ENCODE measurements at places on chromosomes 2 and 18.

GRCh38 chr2:188664951-188665595 is 309.1 kb upstream of the COL3A1 start:
- DNase-seq = no peak

DNA sequence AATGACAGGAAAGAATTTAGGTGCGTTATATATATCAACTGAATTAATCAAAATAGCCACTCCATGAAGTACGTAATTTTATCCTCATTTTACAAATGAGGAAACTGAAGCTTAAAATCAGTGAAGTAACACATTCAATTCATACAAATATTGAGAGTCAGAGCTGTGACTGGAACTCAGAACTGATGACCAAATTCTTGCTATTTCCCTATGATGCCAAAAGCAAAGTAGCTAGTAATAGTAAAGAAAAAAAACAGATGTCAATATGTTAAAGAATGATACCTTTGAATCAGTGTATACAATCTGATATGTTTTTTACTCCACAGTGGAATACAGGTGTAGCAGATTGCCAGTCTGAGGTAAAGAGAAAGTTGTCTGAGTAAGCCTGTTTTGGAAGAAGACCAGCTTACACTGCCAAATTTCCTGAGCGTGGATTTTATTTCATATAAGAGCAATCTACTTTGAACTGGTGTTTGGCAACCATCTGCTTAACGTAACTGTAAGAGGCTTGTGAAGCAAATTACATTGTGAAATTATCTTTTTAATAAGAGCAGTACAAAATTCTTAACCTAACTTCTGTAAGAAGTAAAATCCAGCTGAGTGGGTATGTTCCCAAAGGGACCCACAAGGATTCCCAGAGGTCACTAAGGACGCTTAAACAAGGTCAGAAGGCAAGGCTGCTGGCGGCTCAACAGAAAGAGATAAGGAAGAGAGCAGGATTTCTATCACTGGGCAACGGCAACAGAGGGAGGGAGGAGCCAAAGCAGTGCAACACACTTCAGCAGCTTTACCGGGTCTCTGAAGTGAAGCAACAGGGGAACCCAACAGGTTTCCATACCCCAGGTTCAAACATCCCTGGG is 85.6 kb downstream of the IKZF2 start:
- DNase-seq = no peak

- no peak for DNase-seq
Measured at GRCh38 chr2:240687741-240688552, 3.7 kb upstream of the AQP12A start.

- no peak for DNase-seq
Measured at GRCh38 chr2:133266041-133266925, 302.0 kb downstream of the NCKAP5 start.

GRCh38 chr2:74105413-74105812 is 42.3 kb downstream of the BOLA3 start:
- no peak for DNase-seq

GRCh38 chr2:157349949-157350515 is 24.4 kb upstream of the ERMN start:
- no peak for DNase-seq

- DNase-seq = no peak
Measured at GRCh38 chr2:238145851-238146250, 7.4 kb downstream of the KLHL30 start.

DNA sequence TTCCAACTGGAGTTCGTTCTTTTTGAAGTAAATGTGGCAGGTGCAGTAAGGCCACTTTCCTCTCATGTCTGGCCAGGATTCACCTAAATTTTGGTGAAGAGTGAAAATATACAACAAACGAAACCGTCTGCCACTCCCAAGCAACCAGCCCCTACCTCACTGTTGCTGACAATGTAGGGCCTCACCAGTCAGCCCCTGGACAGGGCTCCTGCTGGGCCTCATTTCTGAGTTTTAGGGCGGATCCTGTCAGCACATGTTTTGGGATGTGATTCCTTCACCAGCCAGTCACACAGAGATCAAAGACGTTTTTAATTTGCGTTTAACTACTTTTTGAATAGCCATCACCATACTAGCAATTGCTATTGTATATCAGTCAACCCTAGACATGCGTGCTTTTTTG is 185.0 kb downstream of the WDR7 start:
- DNase-seq = no peak

GRCh38 chr2:200592406-200593075 is 6.7 kb downstream of the AOX1 start:
- DNase-seq = no peak

GRCh38 chr2:72996117-72996502 is 75.4 kb downstream of the SFXN5 start:
- DNase-seq = no peak

GRCh38 chr2:114160263-114160981 is 270.5 kb downstream of the ACTR3 start:
- DNase-seq = no peak

DNA sequence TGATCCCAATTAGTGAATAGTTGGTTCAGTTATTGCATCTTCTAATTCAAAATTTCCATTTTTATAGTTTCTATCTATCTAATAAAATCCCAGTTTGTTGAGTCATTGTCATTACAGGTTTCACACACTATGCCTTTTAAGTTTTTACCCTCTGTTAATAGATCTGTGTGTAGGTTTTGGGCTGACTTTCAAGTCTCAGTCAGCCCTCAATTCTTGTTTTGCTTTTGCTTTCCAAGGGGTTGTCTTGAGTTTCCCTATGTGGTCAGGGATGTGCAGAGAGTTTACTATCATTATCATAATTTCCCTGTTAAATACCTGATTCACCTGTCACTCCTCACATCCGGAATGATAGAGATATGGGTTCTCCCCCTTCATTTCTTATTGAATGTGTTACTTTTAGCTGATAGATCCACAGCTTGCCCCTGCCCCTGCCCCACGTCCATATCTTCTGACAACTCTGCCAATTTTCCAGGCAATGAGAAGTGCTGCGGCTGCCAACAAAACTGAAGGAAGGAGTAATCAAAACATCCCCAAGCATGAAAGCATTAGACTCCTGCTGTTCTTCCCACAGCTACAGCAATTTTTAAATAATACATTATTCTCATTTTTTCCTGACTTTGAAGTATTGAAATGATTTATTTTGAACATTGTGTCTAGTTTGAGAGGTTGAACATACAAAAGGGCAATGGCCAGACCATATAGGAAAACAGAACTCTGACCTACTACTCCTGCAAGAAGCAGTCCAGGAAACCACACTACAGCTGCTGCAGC is 1064.8 kb downstream of the SUCLG1 start:
- DNase-seq = no peak

DNA sequence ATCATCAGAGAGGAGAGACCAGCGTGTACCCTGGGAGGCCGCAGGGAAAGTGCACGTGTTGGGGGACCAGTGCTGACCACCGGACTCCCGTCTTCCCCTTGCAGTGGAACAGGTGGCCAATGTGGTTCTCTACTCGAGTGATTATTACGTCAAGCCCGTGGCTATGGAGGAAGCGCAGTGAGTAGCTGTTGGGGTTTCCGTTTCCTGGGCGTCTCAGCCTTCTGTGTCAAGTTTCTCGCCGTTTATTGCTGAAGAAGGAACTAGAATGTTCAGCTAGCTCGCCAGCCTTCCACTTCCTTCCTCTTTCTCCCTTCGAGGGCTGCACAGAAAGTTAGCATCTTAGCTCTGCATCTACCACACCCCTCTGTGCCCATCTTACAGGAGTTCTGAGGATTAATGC is 22.8 kb upstream of the DGKD start:
- DNase-seq = no peak

GRCh38 chr2:228927028-228928010 is 343.8 kb downstream of the PID1 start:
- no peak for DNase-seq

- no peak for DNase-seq
Measured at GRCh38 chr18:63575681-63576080, 11.5 kb upstream of the SERPINB13 start.

GRCh38 chr2:72291059-72291458 is 143.4 kb upstream of the CYP26B1 start:
- DNase-seq = no peak

GRCh38 chr2:154724194-154724797 is 25.8 kb downstream of the KCNJ3 start:
- no peak for DNase-seq

- no peak for DNase-seq
Measured at GRCh38 chr18:8946066-8946838, 156.2 kb upstream of the NDUFV2 start.

- no peak for DNase-seq
Measured at GRCh38 chr2:95350368-95350767, 52.1 kb upstream of the FAHD2A start.

DNA sequence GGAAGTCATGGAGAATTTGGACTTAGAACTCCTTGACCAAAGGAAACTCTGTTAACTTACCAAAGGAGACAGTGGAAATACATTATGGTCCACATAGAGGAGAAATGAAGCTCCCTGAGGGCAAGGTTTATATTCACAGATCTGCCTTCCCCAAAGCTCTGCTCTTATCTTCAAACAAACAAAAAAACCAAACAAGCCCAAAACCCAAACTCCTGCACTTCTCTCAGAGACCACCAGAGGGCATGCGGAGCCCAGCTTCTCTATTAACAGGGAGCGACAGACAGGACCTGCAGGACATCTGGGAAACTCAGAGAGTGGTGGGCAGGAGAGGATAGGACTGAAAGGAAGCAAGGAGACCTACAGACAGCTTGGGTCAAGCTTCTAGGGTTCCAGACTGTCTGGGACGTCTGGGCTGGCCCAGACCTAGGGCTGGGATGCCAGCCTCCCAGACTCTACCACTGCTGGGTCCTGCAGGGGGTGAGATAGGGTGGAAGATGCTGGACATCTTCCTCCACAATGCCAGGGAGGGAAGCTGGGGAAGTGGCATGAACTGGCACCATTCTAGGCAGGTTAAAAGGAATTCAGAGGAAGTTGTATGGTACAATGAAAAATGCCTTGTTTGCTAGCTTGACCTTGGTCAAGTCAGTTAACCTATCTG is 4.0 kb upstream of the WNT10A start:
- DNase-seq = peak; percentile 65

GRCh38 chr2:236546561-236547002 is 23.0 kb upstream of the ACKR3 start:
- no peak for DNase-seq

DNA sequence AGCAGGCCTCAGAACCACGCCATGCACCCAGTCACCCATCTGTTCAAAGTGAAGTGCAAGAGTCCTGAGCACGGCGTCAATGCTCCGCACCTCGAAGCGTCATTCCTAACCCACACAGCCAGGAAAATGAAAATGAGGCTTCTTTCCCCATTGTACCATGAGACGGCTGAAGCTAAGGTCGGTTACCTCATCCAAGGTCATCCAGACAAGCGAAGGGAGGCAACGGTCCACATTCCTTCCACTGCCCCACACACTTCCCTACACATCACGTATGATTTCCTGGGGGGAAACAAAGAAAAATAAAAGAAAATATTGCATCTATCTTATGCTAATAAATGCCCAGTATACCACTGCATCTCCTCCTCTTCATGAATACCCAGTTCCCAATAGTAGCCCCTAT is 113.5 kb upstream of the RAB6C start:
- DNase-seq = no peak

- DNase-seq = no peak
Measured at GRCh38 chr2:66445925-66446871, 11.3 kb downstream of the MEIS1 start.

GRCh38 chr2:178419123-178419522 is 31.9 kb downstream of the PRKRA start:
- peak; percentile 54 for DNase-seq

DNA sequence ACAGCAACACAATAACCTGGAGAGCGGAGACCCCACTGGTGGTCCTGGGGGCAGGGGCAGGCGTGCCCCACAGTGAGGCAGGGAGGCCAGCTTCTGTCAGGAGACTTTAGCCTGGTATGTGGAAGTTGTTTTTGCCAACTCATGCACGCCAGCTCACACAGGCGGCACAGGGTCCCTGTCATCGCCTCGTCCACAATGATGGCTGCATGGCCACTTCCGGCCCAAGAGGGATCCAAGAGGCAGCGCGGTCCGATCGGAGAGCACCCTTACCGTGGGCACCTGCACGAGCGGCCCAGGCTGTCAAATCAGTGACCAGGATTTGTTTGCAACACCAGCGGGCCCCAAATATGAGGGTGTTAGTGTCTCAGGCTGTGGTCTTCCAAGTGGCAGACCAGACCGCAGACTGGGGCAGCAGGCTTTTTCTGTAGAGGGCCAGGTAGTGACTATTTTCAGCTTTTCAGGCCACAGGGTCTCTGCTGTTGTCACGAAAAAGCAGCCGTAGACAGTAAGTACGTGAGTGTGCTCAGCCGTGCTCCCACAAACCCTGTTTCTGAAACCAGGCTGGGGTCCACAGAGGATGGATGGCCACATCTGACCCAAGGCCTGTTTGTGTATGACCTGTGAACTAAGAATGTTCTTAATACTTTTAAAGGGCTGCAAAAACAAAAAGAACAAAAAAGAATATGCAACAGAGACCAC is 21.2 kb downstream of the SNED1 start:
- DNase-seq = no peak

DNA sequence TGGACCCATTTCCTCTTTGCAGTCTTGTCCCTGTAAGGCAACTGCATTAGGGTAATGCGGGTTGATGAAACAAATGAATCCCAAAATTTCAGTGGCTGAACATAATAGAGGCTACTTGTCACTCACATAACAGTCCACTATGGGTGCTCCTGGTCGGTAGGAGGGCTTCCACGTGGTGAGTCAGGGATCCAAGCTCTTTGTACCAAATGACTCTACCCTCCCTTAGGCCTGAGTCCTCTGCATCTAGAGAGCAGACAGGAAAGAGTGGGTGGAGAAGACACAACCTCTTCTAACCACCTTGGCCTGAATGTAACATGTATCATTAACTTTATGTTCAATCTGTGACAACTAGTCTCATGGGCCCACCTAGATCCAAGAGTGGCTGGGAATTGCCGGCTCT is 86.2 kb upstream of the HAAO start:
- no peak for DNase-seq

- DNase-seq = no peak
Measured at GRCh38 chr18:56487801-56488200, 150.6 kb downstream of the TXNL1 start.

GRCh38 chr2:231821908-231822307 is 35.7 kb downstream of the COPS7B start:
- no peak for DNase-seq

GRCh38 chr2:227394401-227394800 is 6.7 kb upstream of the SCYGR1 start:
- no peak for DNase-seq

DNA sequence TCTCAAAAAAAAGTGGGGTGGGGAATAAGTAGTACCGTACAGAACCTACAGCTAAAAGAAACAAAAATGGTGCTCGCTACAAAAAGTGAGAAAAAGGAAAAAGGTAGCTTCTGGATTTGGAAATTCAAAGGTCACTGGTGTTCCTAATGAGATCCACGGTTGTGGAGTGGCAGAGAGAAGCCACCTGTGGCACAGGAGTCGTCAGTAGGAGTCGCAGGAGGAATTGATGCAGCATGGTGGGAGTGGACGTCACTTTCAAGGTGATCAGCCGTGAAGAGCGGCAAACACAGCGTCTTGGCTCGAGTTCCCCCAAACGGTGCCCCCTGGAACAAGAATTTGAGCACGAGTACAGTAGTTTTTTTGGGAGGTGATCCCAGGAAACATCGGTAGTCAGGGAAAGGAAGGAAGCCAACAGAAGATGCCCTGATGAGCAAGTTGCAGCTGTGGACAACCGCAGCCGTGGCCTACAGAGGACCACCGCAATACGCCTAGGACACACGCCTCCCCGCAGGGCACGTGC is 1.4 kb upstream of the TTL start:
- DNase-seq = no peak

GRCh38 chr2:231185050-231185725 is 13.2 kb upstream of the ARMC9 start:
- DNase-seq = no peak

GRCh38 chr2:37143974-37144373 is 12.8 kb downstream of the EIF2AK2 start:
- no peak for DNase-seq

GRCh38 chr2:232515639-232516038 is 4.5 kb upstream of the PRSS56 start:
- no peak for DNase-seq
